ENCODE measurements at places on chromosomes 1 and 21.

GRCh38 chr1:86596224-86596623, 49.3 kb downstream of the CLCA4 start:
- no peak for DNase-seq

DNA sequence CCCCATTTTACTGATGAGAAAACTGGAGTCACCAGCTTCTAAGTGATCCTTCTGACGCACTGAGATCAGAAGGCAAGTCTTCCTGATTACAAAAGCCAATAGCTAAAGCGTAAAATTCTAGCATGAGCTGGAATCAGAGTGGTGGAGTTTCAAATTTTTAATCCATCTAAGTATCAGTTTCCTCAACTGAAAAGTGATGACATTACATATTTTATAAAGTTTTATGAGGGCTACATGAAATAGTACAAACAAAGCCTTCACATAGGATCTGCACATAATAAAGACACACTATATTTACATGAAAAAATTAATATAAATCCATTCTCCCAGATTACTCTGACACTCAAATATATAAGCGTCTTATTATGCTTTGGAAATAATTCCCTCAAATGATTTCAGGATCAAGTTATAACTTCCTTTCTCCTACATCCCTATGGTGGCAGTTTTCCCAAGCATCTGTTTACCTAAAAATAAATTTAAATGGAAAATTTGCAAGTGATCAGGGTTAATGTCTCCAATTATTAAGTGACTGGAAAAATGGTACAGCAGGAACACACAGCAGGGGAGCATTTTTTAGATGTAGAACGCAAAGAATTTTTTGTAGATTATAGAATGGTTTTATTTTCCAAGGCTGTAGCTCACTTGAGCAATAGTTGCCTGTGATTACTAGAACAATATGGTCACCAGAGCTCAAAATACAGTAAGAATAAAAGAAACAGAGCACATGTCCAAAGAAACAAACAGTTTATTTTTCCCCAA, 490.4 kb upstream of the C1orf87 start:
- no peak for DNase-seq

GRCh38 chr1:209086486-209087192, 496.9 kb upstream of the CAMK1G start:
- DNase-seq = no peak

- DNase-seq = no peak
These were observed 75.5 kb downstream of the PSMG1 start for GRCh38 chr21:39107739-39108138.

- DNase-seq = no peak
These were observed 23.0 kb upstream of the KCNA10 start for GRCh38 chr1:110541906-110542395.

DNA sequence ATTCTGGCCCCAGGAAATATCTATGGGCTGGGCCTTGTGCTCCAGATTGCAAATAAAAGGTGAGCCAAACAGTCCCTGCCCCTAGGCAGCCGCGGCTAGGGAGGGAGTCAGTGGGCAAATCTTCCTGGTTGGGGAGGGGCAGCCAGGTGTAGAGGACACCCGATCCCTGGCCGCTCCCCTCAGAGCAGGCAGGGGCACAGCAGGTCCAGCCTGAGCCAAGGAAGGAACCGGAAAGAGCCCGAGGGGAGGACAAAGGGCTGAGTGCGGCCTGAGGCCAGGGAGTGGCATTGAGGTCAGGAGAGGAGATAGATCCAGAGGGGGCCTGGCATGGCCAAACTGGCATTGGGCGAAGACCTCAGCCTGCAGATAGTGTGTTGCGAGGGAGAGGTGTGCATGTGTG, 36.6 kb upstream of the ARF1 start:
- DNase-seq = no peak

DNA sequence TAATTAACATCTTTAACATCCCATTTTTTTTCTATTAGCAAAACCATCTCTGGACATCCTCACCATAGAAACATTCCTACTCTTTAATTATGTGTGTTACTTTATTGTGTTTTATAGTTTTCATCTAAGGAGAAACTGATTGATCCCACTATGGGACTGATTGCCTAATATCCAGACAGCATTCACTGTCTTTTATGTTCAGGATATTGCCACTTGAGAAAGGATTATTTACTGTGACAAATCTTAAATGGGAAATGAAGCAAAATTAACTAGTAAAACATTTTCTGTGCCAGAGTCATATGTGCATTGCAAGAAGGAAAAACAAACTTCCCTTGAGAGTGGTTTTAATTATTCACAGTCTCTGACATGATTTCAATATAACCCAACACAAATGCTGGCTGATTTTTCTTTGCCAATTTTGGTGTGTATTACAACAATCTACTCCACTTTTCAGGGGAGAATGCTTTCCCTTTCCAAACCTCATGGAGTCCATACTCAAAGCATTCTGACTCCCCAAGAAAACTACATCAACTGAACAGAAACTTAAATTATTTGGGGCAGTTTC, 15.8 kb upstream of the RGS13 start:
- DNase-seq = no peak
